Activated CD8-positive, alpha-beta memory T cell treated with anti-CD3 and anti-CD28 coated beads, Interleukin-2, amount 10 ng/mL, durations not matched to agents 7 days and 5 days (primary cell): ENCODE measurements at places on chromosomes 11 and 22.

- DNase-seq, result no peak
- H3K4me3 ChIP-seq, result no peak overlapping the region
- H3K27me3 ChIP-seq, result peaks cover 36% of the 10 kb centered on the region
- H3K4me1 ChIP-seq, result peaks cover 3% of the 10 kb centered on the region
- H3K27ac ChIP-seq, result no peak overlapping the region
- no peaks in the 10 kb centered on the region for H3K36me3 ChIP-seq
Measured at GRCh38 chr22:30825711-30826505, 131.2 kb downstream of the OSBP2 start.

- H3K27ac ChIP-seq, result no peak overlapping the region
- H3K36me3 ChIP-seq, result no peaks in the 10 kb centered on the region
- H3K27me3 ChIP-seq, result peaks cover 2% of the 10 kb centered on the region
- DNase-seq, result no peak
Measured at GRCh38 chr11:134339756-134340155, 8.0 kb downstream of the GLB1L2 start.

- H3K36me3 ChIP-seq, result peaks cover 42% of the 10 kb centered on the region
- H3K4me1 ChIP-seq, result peaks cover 43% of the 10 kb centered on the region
- no peaks in the 10 kb centered on the region for H3K27me3 ChIP-seq
- DNase-seq, result no peak
- peak overlapping the region; percentile 88 for H3K4me3 ChIP-seq
Measured at GRCh38 chr11:5690736-5691135, 1.1 kb downstream of the TRIM22 start.

DNA sequence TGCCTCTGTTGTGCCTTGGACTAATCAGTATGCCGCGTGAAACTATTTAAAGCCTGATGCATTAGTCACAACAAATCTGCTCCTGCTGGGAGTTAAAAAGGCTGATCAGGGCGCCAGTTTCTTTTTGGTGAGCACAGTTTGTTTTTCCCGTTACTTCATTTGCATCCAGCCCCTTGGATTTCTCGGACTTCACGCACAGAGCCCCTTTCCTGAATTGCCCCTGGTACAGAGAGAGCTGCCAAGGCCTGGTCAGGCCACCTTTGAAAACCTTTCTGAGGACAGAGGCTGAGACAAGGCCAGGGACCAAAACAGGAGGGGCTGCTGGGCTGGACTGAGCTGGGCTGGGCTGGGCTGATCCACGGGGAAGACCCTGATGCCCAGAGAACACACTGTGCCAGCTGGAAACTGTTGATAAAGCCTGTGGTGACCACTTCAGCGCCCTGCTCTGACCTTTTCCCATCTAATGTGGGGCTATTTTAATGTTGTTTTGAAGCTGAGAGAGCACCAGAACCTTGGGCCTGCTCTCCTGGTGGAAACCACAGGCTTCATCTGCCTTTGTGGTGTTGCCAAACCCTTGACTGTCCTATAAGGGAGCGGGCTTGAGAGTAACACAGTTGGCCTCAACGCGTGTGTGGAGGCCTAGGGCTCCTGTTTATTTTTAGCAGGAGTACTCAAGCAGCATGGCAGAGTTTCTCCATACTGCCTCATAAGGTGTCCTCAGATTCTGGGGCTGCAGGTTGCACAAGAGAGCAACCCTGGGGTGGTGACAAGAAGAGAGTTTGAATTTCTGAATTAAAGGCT is 44.2 kb downstream of the NAV2 start:
- peaks cover 8% of the 10 kb centered on the region for H3K27me3 ChIP-seq
- no peak overlapping the region for H3K4me3 ChIP-seq
- H3K36me3 ChIP-seq, result no peaks in the 10 kb centered on the region

DNA sequence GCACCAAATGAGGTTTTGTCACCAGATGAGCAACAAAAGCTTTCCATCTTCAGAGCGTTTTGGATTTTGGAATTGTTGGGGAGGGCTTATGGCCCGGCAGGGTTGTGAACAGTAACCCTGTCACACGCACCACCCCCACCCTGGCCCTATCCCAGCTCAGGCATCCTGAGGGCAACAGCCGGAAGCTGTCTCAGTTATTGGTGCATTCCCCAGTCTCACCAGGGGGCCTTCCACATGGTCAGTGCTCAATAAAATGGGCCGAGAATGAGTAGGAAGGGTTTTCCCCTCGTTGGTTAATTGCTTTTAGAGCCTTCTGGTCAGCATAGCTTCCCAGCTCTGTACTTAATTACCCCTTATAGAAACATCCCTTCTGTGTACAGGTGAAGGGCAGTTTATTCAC is 46.0 kb downstream of the LRP5 start:
- H3K27ac ChIP-seq, result no peak overlapping the region
- no peak overlapping the region for H3K4me3 ChIP-seq
- H3K27me3 ChIP-seq, result no peaks in the 10 kb centered on the region
- H3K4me1 ChIP-seq, result no peaks in the 10 kb centered on the region
- DNase-seq, result no peak

- no peak overlapping the region for H3K4me3 ChIP-seq
- H3K27me3 ChIP-seq, result no peaks in the 10 kb centered on the region
- no peak overlapping the region for H3K27ac ChIP-seq
- no peak for DNase-seq
Measured at GRCh38 chr22:48208894-48209293, 1446.4 kb downstream of the TBC1D22A start.

- no peaks in the 10 kb centered on the region for H3K36me3 ChIP-seq
- H3K4me1 ChIP-seq, result no peaks in the 10 kb centered on the region
- no peak for DNase-seq
Measured at GRCh38 chr22:45093609-45094008, 70.1 kb upstream of the NUP50 start.

GRCh38 chr11:125226031-125226430 is 61.5 kb downstream of the PKNOX2 start:
- DNase-seq, result no peak
- H3K36me3 ChIP-seq, result no peaks in the 10 kb centered on the region
- peaks cover under 1% of the 10 kb centered on the region for H3K27me3 ChIP-seq
- H3K4me1 ChIP-seq, result no peaks in the 10 kb centered on the region
- no peak overlapping the region for H3K27ac ChIP-seq
- no peak overlapping the region for H3K4me3 ChIP-seq

DNA sequence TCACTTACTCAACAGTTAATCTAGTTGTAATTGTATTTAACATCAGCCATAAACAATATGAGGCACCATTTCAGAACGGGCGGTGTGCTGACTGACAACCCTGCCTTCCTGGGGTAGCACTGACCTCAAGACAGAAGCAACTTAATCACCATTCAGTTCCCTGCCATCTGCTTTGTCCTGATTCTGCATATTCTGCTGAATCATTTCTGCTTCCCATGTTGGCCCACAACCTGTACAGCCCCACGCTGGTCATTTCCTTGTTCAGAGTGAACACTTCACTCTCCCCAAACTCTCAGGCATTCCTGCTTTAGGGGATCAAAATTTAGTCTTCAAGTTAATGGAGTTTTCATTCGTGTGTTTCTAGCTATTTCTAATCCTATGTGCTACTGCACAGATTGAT is 132.3 kb upstream of the ZBED5 start:
- no peak overlapping the region for H3K27ac ChIP-seq
- peaks cover 4% of the 10 kb centered on the region for H3K27me3 ChIP-seq
- H3K4me3 ChIP-seq, result no peak overlapping the region

GRCh38 chr11:1150769-1151365 is 6.9 kb upstream of the MUC5AC start:
- no peak overlapping the region for H3K4me3 ChIP-seq
- H3K4me1 ChIP-seq, result peaks cover 5% of the 10 kb centered on the region
- no peak for DNase-seq
- H3K36me3 ChIP-seq, result no peaks in the 10 kb centered on the region

- no peaks in the 10 kb centered on the region for H3K4me1 ChIP-seq
- no peak for DNase-seq
- no peaks in the 10 kb centered on the region for H3K27me3 ChIP-seq
- no peak overlapping the region for H3K27ac ChIP-seq
- H3K36me3 ChIP-seq, result no peaks in the 10 kb centered on the region
Measured at GRCh38 chr11:67664696-67665540, 9.5 kb downstream of the ALDH3B2 start.

DNA sequence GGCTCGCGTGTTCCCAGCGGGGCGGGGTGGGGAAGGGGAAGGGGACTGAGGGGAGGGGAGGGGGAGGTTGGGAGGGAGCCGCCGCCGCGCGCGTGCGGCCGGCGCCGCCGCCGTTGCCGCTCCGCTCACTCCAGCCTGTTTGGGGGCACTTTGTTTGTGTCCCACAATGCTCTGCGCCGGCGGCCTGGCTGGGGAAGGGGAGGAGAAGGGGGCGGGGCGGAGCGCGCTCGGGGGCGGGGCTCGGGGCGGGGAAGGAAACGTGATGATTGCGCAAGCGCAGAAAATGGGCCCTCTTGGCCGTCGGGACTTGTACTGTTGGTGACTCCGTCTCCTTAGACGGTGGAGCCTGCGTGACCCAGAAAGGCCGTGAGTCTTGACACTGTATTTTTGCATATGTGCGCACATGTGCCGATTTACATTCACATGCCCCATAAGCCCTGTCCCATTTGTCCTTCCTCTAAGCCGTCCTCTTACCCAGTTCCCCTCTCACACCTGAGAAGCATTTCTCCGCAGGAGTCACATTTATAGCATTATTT is at the start of gene ZBTB44:
Gene ZBTB44, minus strand, starts transcription at position 168 of the 536 bp plus-strand sequence. CDS start 53,044 bp downstream, outside the sequence.
- H3K27ac ChIP-seq, result peak within 1 kb of the TSS; percentile 96
- H3K4me1 ChIP-seq, result peaks cover 32% of the 10 kb centered on the region
- DNase-seq, result peak; percentile 93
- peak within 1 kb of the TSS; percentile 86 for H3K4me3 ChIP-seq

GRCh38 chr11:128361451-128362020 is 225.8 kb downstream of the ETS1 start:
- no peak for DNase-seq
- peaks cover 4% of the 10 kb centered on the region for H3K4me1 ChIP-seq
- peaks cover 4% of the 10 kb centered on the region for H3K36me3 ChIP-seq
- no peaks in the 10 kb centered on the region for H3K27me3 ChIP-seq
- H3K27ac ChIP-seq, result no peak overlapping the region
- H3K4me3 ChIP-seq, result no peak overlapping the region

DNA sequence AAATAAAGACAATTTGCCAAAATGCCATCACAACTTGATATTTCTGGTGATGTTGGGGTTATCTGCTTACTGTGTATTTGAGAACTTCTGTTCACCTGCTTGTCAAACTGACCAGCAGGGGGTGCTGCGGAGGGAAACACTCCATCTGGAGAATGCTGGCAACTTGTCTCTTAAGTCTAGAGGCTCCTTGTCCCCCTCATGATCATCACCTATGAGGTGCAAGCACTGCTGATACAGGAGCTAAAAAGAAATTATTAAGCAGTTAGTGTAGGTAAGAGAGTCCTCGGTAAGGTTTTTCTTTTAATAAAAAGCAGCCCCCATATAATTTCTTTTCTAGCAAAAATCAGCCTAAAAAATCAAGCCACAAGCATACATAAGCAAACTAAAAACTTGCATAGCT is 32.7 kb upstream of the GLYATL1B start:
- H3K4me1 ChIP-seq, result peaks cover 4% of the 10 kb centered on the region
- peaks cover 36% of the 10 kb centered on the region for H3K27me3 ChIP-seq
- no peak overlapping the region for H3K4me3 ChIP-seq
- no peaks in the 10 kb centered on the region for H3K36me3 ChIP-seq
- no peak overlapping the region for H3K27ac ChIP-seq

DNA sequence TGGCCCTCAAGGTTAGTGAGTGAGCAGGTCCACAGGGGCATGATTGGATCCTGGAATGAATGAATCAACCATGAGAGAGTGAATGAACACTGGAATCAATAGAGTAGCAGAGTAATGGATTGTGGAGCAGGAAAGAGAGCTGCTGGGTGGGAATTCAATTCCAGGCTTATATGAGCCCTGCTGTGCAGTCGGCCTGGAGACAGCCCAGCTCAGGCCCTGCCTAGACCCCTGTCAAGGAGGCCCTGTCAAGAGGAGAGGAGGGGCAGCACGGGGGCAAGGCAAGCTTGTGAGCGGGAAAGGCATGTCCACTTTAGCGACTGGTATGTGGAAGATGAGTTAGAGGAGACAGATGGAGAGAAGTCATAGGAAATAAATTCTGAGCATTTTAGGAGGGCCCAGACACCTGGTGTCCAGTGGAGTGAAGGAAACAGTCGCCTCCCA is 1.3 kb upstream of the FOLR1 start:
- H3K4me1 ChIP-seq, result no peaks in the 10 kb centered on the region
- no peak overlapping the region for H3K27ac ChIP-seq
- no peak overlapping the region for H3K4me3 ChIP-seq

GRCh38 chr22:28795932-28796856 is 4.2 kb downstream of the XBP1 start:
- peaks cover 65% of the 10 kb centered on the region for H3K4me1 ChIP-seq
- no peak for DNase-seq
- peak overlapping the region; percentile 55 for H3K27ac ChIP-seq
- H3K4me3 ChIP-seq, result peak overlapping the region; percentile 31
- peaks cover 60% of the 10 kb centered on the region for H3K36me3 ChIP-seq
- no peaks in the 10 kb centered on the region for H3K27me3 ChIP-seq

GRCh38 chr22:44304354-44304753 is 8.4 kb downstream of the SHISAL1 start:
- no peak overlapping the region for H3K27ac ChIP-seq
- no peak for DNase-seq
- peaks cover 8% of the 10 kb centered on the region for H3K27me3 ChIP-seq
- H3K36me3 ChIP-seq, result no peaks in the 10 kb centered on the region

- H3K27ac ChIP-seq, result no peak overlapping the region
- no peak overlapping the region for H3K4me3 ChIP-seq
- no peaks in the 10 kb centered on the region for H3K27me3 ChIP-seq
- H3K4me1 ChIP-seq, result no peaks in the 10 kb centered on the region
- DNase-seq, result no peak
Measured at GRCh38 chr22:26238596-26238995, 69.3 kb downstream of the SEZ6L start.

DNA sequence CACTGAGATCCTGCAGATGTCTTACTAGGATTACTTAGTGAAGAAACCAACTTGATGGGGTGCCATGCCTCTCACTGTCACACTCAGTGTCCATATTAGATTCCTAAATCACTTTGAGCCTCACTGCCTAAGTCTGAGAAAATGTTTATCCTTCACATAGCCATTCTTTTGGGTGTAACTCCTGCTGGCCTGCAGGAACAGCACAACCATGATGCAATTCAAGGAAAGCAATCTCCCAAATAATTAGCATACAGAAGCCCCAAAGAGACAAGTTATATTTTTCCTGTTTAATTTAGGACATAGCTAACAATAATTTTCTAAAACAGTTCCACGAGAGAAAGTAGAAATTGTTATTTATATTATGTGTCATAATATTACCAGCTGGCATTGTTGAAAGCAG is 655.5 kb downstream of the KCNA4 start:
- DNase-seq, result no peak
- no peaks in the 10 kb centered on the region for H3K27me3 ChIP-seq
- H3K36me3 ChIP-seq, result no peaks in the 10 kb centered on the region
- H3K27ac ChIP-seq, result no peak overlapping the region
- no peak overlapping the region for H3K4me3 ChIP-seq

GRCh38 chr11:95055283-95055897 is 6.2 kb downstream of the KDM4F start:
- H3K27me3 ChIP-seq, result peaks cover 41% of the 10 kb centered on the region
- H3K36me3 ChIP-seq, result no peaks in the 10 kb centered on the region
- DNase-seq, result no peak
- no peak overlapping the region for H3K27ac ChIP-seq
- no peak overlapping the region for H3K4me3 ChIP-seq

GRCh38 chr11:910044-910588 is 494 bp downstream of the CHID1 start:
- H3K27me3 ChIP-seq, result no peaks in the 10 kb centered on the region
- peak overlapping the region; percentile 79 for H3K27ac ChIP-seq
- peaks cover 2% of the 10 kb centered on the region for H3K36me3 ChIP-seq
